Right atrium auricular region (tissue), 2 donors: ENCODE measurements at places on chromosomes 11 and 22.
A peak's percentile ranks its signal among the peaks of the same experiment; 100 is the strongest.

DNA sequence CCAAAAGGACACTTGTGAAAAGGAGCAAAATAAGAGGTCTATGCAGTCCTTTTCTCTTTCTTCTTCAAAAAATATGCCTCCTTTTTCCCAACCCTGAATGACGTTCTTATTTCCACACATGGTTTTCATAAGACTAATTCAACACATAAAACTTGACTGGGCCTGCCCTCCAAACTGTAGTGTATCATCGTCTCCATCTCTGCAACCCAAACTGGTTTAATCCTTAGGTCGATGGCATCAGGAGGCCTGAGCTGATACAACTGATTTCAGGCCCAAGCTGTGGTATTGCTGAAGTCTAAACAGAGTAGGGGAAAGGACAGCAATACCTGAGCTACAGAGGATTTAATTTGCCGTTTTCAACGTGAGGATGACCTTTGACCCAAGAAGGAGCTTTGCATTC is 130.0 kb upstream of the MTNR1B start:
- no peak for DNase-seq

DNA sequence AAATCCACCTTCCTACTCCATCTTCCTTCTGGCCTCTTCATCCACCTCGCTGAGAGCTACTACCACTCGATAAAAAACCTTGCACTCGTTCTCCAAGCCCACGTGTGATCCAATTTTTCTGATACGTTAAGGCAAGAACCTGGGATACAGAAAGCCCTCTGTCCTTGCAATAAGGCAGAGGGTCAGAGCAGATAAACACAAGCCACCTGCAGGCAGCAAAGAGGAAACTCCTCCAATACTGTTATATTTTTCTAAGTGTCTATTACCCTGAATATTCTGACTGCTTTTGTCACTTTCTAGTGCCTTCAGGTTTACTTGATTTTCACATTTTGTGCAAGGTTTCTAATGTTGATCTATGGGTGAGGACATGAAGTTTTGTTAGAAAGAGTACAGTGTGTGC is 26.6 kb downstream of the TRIM5 start:
- DNase-seq = no peak

DNA sequence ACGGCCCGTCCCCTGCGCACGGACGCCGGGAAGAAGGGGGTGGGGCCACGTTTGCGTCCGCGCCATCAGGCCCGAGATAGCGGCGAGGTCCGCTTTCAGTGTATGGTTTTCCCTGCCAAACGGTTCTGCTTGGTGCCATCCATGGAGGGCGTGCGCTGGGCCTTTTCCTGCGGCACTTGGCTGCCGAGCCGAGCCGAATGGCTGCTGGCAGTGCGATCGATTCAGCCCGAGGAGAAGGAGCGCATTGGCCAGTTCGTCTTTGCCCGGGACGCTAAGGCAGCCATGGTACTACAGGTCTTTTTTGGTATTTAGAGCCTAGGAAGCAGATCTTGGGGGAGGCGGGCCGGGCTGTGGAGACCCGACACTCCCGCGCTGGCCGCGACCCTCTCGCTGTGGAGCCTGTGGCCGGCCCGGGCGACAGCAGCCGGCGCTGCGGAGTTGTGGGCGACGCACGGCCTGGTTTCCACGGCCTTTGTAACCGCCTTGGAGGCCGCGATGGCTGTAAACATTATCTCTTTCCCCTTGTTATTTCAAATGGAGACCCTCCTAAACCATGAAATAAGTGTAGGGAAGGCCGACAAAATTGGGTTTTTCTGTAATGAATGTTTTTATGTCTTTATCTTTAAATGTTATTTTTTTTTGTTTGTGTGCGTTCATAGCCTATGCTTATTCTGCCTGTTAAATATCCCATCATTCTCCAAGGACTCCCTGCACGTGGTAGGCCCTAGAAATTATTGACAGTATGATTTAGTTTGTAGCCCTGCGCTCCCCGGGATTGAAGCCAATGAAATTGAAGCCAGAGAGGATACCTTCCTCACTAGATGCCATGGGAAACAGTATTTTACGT is at the start of gene AASDHPPT:
Gene AASDHPPT, plus strand, starts transcription at position 54 of the 847 bp plus-strand sequence. Its CDS starts 49 bp downstream, at position 103.
- DNase-seq = no peak

DNA sequence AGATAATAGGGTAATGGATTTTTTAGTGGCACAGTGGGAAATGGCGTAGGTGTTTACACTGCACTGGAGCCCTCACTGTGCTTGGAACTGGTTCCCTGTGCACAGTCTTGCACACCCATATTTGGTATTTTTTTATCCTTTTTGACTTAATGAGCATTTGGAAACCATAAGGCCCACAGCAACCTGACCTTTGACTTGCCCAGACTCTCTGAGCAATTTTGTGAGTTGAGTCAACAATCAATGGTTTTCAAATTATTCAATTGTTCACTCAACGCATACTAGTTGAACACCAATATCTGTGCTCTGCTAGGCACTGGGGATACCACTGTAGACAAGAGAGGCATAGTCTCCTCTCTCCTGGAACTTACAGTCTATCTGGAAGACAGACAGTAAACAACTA is 14.3 kb downstream of the CD44 start:
- DNase-seq = no peak

DNA sequence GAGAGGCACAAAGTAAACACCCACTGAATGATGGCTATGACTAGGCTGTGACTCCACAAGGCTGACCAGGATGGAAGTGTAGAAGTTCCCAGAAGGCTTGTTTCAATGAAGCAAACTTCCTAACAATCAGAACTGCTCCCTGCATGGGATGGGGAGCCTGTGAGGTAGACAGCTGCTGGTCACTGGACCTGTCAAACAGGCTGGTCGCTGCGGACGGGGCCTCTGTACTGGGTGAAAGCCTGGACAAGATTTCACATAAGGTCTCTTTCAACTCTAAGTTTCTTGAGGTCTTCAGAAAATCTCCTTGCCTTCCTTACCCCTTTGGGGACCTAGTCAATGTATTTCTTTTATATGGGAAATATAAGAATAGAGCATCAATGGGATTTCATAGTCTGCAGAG is 438.2 kb downstream of the BUD13 start:
- peak; percentile 23 for DNase-seq

DNA sequence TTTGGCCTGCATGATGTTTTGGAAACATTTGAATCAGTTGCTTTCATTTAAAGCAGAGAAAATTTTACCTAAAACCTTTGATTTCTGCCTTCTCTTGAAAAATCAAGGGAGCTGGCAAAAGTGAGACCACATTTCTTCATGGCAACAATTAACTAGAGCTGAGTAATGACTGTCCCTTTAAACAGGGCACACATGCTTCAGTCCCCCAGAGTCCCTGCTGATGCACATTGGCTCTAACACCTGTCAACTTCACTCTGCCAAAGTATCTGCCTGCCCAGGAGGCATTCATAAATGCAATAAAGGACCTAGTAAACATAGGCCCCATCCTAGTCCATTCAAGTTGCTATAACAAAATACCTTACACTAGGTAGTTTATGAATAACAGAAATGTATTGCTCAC is 87.1 kb upstream of the LDLRAD3 start:
- DNase-seq = no peak

DNA sequence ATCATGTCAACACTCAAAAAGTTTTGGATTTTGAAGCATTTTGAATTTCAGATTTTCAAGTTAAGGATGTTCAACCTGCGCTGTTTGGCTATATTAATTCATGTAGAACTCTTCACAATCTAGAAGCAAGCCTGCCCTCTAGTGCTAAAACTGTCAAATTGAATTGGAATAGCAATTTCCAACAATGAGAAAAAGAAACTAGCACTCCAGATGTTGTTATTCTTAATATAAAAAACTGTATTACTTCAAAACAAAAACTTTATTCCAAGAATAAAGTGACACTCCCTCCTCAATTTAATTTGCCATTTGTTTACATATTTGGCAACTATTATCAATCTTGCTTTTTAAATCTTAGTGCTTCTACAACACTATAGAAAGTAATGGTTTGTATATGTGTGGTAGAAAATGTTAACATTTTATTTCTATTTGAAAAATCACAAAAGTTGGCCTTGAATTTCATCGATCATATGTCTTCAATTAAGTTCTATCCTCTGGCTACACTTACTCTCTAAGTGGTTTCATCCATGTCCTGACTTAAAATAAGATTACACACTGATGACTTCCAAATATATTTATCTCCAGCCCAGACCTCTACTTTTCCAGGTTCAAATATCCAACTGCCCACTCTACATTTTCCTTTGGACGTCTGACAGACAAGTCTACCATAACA is 36.6 kb downstream of the DCUN1D5 start:
- DNase-seq = no peak

GRCh38 chr11:57641011-57641807 is 8.5 kb downstream of the YPEL4 start:
- no peak for DNase-seq

DNA sequence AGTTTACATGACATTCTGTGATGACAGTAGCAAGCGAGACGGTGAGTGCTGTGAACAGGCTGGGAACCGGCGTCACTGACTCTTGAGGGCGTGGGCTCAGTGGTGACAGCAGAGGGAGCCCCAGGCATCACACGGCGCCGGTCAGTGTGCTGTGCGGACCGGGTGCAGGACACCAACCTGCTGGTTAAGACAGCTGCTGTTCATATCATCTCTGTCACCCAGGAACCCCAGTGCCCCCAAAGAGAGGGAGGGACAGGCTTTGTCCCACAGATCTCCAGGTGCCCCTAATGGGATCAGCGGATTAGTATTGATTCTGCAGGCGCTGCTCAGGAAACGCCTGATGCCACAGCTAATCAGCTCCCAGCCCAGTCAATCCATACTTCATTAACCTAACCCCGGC is 18.4 kb downstream of the B3GAT1 start:
- no peak for DNase-seq

DNA sequence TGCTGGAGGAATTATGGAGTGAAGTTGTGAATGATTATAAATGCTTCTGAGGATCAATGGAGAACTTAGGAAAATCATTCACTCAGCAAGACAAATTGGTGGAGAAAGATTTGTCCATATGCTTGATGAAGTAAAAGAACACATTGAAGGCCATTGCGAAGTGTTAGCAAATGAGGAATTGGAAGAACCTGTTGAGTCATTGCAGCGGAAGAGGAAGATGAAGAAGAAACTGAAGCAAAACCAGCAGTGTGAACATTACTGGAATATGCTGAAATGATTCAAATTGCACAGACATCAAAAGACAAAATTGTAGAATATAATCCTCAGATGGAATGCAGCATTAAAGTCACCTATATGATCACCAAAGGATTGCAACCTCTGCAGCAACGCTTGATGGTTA is 168.1 kb downstream of the ADAMTS15 start:
- no peak for DNase-seq

- no peak for DNase-seq
These were observed 2.4 kb downstream of the FADS2 start for GRCh38 chr11:61830237-61831105.

GRCh38 chr11:1701091-1701807 is 4.3 kb downstream of the KRTAP5-6 start:
- DNase-seq = no peak

DNA sequence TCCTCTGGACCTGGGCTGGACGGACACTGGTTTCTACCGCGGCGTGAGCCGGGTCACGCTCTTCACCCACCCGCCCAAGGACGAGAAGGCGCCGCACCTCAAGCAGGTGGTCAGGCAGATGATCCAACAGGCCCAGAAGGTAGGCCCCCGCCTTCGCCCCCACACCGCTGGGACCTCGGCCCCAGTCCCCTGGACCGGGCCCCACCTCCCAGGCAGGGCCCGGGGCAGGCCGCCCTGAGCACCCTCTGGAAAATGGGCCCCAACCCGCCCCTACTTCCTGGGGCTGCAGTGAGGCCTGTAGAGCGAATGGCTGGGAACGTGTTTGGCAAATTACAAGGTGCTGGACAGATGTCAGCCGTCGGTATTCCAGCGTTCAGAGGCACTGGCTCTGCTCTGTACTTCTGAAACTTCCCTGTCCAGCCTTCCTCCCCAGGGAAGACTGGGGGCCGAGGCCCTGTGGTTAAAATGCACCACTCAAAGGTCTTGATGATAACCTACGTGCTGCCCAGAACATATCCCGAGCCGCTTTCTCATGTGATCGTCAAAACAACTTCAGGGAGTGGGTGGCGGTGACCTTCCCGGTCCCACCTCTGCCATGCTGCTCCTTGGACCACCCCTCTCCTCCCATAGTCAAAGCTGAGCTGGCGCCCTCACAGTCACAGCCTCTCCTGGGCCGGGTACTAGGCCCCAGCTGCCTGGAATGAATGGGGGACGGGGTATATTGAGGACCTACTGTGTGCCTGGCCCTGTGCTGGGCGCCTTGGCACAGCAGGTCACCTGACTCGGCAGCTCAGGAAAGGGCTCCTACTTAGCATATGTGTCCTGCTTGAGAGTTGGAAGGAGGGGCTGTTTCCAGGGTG is 869 bp downstream of the FAM83F start:
- no peak for DNase-seq

- DNase-seq = no peak
These were observed 37.2 kb upstream of the IGSF9B start for GRCh38 chr11:133993921-133994320.

DNA sequence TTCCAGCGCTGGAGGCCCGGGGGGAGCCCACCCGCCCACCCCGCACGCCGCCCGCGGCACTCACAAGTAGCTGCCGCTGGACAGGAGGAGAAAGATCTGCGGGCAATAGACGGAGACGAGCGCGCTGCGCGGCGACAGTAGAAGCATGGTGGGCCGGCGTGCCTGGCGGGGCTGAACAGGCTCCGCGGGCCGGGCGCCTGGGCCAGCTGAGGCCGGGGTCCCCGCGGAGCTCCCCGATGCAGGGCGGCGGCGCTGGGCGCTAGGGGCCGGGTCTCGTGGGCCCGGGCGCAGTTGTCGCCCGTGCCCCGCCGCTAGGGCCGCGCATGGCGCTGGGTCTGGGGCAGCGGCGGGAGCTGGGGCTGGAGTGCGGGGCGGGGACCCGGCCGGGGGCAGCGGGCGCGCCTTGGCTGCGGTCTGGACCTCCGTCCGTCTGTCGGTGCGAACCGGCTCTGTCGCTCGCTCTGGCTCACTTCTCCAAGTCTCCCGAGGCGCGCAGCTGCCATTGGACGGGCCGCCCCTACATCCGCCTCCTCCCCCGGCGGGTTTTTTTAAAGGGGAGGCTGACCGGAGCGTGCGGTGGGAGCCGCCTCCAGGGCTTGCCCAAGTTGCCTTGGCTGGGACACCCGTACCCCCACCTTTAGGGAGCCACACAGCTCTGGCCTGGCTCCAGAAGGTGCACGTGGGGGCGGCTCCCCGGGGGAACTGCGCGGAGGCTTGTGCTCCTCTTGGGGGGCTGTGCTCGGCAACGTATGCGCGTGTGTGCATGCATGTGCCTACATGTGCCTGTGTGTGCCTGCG is 4.7 kb downstream of the WNT7B start:
- no peak for DNase-seq

DNA sequence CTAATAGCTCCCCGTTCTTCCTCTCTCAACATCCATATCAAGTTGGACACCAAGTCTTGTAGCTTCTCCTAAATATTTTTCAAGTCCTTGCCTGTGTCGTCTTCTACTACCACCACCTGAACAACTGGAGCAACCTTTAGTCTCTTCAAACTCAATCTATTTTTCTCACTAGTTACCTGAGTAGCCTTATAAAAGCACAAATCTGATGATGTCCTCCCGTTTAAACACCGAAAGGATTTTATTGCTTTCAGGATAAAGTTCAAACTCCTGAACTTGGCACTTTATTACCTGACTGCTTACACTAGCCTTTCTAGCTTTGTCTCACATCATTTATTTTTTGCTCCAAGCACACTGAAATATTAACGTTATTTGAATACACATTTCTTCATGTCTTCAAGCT is 1.3 kb upstream of the PAK1 start:
- DNase-seq = no peak
